ENCODE measurements at places on chromosomes 1 and 21.

- DNase-seq: no peak
- H3K36me3 ChIP-seq: peaks cover 57% of the 10 kb centered on the region
- H3K4me1 ChIP-seq: peaks cover 53% of the 10 kb centered on the region
- H3K27me3 ChIP-seq: no peaks in the 10 kb centered on the region
- peak overlapping the region; percentile 2 for H3K27ac ChIP-seq
- no peak overlapping the region for H3K4me3 ChIP-seq
Measured at GRCh38 chr21:25578056-25578961, 29.0 kb downstream of the MRPL39 start.

DNA sequence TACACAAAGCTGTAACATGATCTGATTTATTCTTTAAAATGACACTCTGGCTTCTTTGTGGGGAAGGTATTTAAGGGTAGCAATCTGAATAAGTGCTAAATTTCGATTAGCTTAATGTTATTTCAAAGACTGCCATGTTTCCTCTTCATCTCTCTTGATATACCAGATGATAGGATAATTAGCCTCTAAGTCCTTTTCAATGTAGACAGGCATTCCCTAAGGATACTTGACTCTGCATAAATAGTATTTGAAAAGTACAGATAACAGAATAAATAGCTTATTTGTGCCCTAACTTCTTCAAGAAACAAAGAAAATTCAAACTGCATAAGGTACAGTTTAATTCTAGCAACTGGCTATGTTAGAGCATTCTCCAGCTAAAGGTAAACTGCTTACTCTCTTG is 46.2 kb downstream of the ARHGAP29 start:
- H3K27me3 ChIP-seq: peaks cover 27% of the 10 kb centered on the region
- no peaks in the 10 kb centered on the region for H3K4me1 ChIP-seq
- no peaks in the 10 kb centered on the region for H3K36me3 ChIP-seq
- no peak overlapping the region for H3K27ac ChIP-seq
- no peak overlapping the region for H3K4me3 ChIP-seq

DNA sequence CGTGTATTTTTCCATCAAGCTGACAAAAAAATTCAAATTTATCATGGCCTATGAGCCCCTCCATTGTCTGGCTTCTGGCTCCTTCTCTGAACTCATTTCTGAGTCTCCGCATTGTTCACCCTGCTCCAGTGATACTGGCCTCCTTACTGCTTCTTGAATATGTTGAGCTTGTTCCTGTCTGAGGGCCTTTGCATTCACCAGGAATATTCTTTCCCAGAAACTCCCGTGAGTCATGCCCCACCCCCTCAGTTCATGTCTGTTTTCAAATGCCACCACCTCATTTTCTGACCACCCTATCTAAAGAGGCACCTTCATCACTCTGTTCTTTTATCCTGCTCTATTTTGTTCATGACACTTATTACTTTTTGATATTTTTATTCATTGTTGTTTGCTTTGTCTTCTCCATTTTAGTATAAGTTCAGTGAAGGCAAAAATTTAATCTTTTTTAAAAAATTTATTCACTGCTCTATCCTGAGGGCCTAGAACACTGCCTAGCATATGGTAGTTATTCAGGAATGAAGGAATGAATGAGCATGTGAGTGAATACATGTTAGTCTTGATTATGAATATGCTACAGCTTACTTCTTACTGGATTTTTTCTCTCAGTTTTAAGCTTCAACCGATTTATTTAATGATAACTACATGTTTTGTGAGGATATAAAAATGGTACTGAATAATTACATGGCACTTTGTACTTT is 140.4 kb upstream of the C1orf105 start:
- no peak overlapping the region for H3K4me3 ChIP-seq
- no peaks in the 10 kb centered on the region for H3K27me3 ChIP-seq
- peaks cover 8% of the 10 kb centered on the region for H3K36me3 ChIP-seq
- no peak overlapping the region for H3K27ac ChIP-seq
- peaks cover 2% of the 10 kb centered on the region for H3K4me1 ChIP-seq

DNA sequence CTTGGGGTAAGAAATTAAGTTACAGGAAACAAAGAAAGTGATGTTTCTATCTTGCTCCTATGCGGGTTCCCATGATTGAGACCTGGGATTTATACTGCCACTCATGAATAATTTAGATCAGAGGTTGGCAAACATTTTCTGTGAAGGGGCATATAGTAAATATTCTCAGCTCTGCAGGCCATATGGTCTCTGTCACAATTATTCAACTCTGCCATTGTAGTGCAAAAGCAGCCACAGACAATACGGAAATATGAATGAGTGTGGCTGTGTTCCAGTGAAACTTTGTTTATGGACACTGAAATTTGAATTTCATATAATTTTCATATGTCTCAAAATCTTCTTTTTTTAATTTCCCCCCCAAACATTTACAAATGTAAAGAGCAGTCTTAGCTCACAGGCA is 127.2 kb downstream of the FOXD2 start:
- peaks cover 23% of the 10 kb centered on the region for H3K27me3 ChIP-seq
- H3K4me1 ChIP-seq: peaks cover 12% of the 10 kb centered on the region
- no peak overlapping the region for H3K27ac ChIP-seq
- H3K36me3 ChIP-seq: no peaks in the 10 kb centered on the region

- no peak overlapping the region for H3K4me3 ChIP-seq
- no peak for DNase-seq
- no peaks in the 10 kb centered on the region for H3K36me3 ChIP-seq
- H3K27me3 ChIP-seq: no peaks in the 10 kb centered on the region
Measured at GRCh38 chr1:4628992-4629391, 25.4 kb upstream of the AJAP1 start.

- H3K4me3 ChIP-seq: no peak overlapping the region
- no peak overlapping the region for H3K27ac ChIP-seq
- no peaks in the 10 kb centered on the region for H3K27me3 ChIP-seq
- DNase-seq: no peak
- H3K4me1 ChIP-seq: peaks cover 56% of the 10 kb centered on the region
Measured at GRCh38 chr1:54381524-54381923, 24.7 kb downstream of the SSBP3 start.

GRCh38 chr1:234373959-234374254 is 651 bp downstream of the COA6 start:
- no peaks in the 10 kb centered on the region for H3K27me3 ChIP-seq
- H3K27ac ChIP-seq: peak overlapping the region; percentile 99
- H3K4me3 ChIP-seq: peak overlapping the region; percentile 98
- peaks cover 39% of the 10 kb centered on the region for H3K36me3 ChIP-seq
- DNase-seq: no peak

DNA sequence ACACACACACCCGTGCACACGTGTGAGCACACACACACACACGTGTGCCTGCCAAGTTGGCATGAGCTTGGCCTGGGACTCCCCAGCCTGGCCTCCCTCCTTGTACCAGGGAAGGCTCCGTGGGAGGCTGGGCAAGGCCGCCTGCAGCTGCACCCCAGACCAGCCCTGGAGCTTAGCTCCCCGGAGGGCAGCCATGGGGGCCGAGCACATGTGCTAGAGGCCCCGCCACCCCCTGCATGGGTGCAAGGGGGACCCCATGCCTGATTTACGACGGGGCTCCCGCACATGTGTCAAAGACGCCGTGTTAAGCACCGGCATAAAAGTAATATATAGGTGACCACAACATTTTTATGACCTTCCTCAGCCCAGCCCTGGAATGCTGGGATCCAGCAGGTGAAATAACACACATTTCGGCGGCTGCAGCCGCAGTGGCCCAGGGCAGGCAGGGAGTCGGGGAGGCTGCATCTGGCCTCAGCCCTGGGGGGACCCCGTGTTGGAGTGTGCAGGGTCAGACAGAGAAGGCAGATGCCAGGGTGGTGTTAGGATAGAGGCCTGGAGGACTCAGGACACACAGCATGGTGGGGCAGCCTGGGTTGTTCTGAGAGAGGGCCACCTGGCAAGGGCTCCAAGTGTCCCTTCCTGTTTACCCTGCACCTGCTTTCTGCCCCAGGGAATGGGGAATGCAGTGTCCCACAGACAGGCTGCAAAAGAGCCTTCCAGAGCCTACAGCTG is 56.3 kb downstream of the WNT9A start:
- H3K4me3 ChIP-seq: no peak overlapping the region
- H3K27me3 ChIP-seq: no peaks in the 10 kb centered on the region
- H3K27ac ChIP-seq: no peak overlapping the region
- no peaks in the 10 kb centered on the region for H3K36me3 ChIP-seq
- H3K4me1 ChIP-seq: peaks cover 3% of the 10 kb centered on the region
- peak; percentile 30 for DNase-seq

DNA sequence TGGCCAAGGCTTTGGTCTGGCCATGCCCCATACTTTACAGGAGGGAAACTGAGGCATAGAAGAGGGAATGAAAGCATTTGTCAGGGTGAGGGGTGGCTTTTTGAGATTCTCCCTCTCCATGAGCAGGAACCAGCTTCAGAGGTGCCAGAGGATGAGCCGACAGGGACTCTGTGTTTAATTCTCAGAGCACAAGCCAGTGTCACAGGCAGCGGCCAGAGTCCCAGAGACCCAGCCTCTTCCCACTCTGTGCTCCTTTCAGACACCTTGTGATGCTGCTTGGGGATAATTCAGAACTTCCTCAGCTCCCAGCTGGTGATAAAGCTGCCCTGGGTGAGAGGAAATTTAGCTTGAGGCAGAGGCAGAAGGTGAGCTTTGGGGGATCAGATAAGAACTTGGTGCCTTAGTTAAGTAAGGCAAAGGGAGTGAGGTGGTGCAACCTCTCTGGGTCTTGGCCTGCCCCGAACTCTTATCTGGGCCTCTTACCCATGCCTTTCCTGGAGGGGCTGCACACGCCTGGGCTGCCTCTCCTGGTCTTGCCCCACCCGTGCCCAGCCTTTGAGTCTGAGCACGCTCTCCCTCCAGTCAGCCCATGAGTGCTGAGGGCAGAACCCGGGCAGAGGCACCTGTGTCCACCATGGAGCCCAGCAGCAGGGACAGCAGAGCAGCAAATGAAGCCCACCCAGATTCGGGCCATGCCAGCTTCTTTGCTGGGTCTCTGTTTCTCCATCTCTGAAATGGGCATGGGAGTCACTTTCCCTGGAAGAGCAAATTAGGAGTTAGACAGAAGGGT is 175.6 kb upstream of the C1orf174 start:
- no peaks in the 10 kb centered on the region for H3K27me3 ChIP-seq
- H3K4me1 ChIP-seq: no peaks in the 10 kb centered on the region
- no peak overlapping the region for H3K4me3 ChIP-seq
- no peaks in the 10 kb centered on the region for H3K36me3 ChIP-seq
- DNase-seq: no peak

DNA sequence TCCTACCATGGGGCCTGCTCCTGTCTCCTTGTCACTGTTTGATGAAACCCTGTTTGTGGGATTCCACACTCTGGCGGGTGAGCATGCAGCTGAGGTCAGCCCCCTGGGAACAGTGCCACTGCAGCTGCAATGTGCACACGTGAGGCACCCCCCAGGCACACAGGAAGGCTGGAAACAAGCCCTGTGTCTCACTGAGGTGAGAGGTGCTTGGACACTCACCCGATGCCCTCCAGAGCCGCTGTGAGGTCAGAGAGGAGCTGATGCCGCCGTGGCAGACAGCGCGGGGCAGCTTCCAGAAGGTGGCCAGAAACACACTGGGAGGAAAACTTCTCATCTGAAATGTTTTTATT is 49.7 kb downstream of the SLX9 start:
- no peaks in the 10 kb centered on the region for H3K27me3 ChIP-seq
- H3K36me3 ChIP-seq: no peaks in the 10 kb centered on the region

DNA sequence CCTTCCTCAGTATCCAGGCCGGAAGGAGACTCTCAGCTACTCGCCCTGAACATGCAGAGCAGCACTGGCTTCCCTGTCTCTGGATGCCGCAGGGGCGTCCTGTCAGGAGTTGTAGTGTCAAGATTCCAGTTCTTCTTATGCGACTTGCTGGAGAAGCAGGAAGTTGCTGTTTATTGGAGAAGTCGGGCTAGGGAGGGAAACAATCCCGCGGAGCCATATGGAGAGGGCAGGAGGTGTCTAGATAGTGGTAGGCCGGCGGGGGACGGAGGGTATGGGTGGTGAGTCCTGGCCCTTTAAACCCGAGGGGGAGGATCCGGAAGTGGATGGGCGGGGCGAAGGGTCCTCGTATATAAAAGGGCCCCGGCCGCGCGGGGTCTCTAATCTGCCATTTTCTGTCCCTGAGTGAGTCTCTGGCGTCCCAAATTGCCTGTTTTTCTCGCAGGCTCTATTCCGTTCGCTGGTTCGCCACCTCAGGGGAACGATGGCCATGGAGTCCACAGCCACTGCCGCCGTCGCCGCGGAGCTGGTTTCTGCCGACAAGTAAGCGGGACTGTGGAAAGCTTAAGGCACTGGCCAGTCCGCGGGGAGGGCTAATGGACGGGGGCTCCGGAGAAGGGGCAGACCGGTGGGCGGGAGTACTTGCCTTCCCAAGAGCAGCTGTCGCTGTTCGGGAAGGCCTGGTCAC is at the start of gene NASP:
Gene NASP (plus strand): TSS at position 376 of the 685 bp plus-strand sequence. CDS start 106 bp downstream, at position 482.
- peak; percentile 93 for DNase-seq
- H3K36me3 ChIP-seq: peaks cover 7% of the 10 kb centered on the region
- H3K27ac ChIP-seq: peak within 1 kb of the TSS; percentile 100
- H3K27me3 ChIP-seq: no peaks in the 10 kb centered on the region
- H3K4me1 ChIP-seq: peaks cover 29% of the 10 kb centered on the region

- no peaks in the 10 kb centered on the region for H3K4me1 ChIP-seq
- peaks cover 45% of the 10 kb centered on the region for H3K27me3 ChIP-seq
- H3K36me3 ChIP-seq: no peaks in the 10 kb centered on the region
Measured at GRCh38 chr1:25050165-25050564, 120.1 kb upstream of the RUNX3 start.

GRCh38 chr1:161985301-161985822 is 38.3 kb downstream of the OLFML2B start:
- H3K27me3 ChIP-seq: peaks cover 11% of the 10 kb centered on the region
- H3K4me1 ChIP-seq: no peaks in the 10 kb centered on the region
- H3K36me3 ChIP-seq: peaks cover 1% of the 10 kb centered on the region
- no peak overlapping the region for H3K4me3 ChIP-seq

DNA sequence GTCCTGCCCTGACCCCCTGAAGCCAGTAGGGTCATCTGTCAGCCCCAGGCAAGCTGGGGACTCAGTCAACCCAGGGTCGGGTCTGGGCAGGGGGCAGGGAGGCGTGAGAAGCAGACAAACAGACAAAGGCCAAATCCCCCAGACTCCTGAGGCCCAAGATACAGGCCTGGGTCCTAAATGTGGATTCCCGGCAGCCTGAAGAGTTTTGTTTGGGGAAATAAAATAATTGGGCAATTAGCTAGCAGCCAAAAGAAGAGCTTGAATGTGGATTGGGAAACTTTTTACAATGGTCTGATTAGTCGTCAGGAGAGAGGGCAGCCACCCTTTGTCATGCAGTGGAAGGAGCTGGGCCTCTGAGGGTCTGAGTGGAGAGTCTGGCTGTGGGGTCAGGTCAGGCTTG is 4.5 kb upstream of the LEFTY2 start:
- H3K27ac ChIP-seq: no peak overlapping the region
- peaks cover 10% of the 10 kb centered on the region for H3K4me1 ChIP-seq
- DNase-seq: no peak
- H3K27me3 ChIP-seq: peaks cover 14% of the 10 kb centered on the region

DNA sequence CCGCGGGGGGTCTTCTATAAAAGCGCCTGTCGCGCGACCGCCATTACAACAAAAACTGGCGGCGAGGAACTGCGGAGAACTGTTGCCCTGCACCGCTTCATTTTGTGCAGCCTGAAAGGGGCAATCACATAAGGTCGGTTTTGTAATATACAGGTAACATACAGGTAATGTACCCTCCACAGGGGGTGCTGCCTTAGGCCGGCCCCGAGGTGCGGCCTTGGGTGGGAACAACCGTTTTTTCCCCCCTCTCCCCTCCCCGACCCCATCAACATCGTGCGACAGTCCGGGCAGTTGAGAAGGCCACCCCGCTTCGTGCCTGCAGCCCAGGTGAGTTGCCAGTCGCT is at the start of gene BRDT:
Gene BRDT (plus strand): TSS at position 46 of the 344 bp plus-strand sequence. CDS start 13,354 bp downstream, outside the sequence.
- H3K27me3 ChIP-seq: no peaks in the 10 kb centered on the region
- peaks cover 3% of the 10 kb centered on the region for H3K36me3 ChIP-seq
- H3K4me3 ChIP-seq: peak within 1 kb of the TSS; percentile 67

- H3K27ac ChIP-seq: peak overlapping the region; percentile 69
- no peaks in the 10 kb centered on the region for H3K27me3 ChIP-seq
- DNase-seq: no peak
- peaks cover 19% of the 10 kb centered on the region for H3K36me3 ChIP-seq
- H3K4me3 ChIP-seq: no peak overlapping the region
Measured at GRCh38 chr1:66285618-66286270, 248.2 kb upstream of the SGIP1 start.
